ENCODE measurements at places on chromosomes 1 and 21.

GRCh38 chr1:96416701-96417444, 304.7 kb upstream of the PTBP2 start:
- DNase-seq: no peak

DNA sequence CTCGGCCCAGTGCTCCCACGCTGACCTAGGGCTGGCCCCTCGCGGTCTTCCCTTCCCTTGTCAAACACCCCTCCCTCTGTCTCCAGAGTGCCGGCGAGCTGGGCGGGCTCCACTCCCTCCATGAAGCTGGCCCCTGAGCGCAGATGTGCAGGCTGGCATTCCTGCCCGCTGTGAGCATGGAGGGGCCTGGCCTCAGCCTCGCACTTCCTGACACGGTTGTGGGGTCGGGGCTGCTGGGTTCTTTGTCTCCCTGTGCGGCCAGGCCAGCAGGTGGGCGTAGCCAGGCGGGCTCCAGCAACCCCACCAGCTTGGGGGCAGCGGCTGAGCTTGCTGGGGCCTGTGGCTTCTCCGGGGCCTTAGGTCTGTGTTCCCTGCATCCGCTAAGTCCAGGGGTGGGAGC, 14.2 kb upstream of the PEX10 start:
- DNase-seq: no peak

- no peak for DNase-seq
Measured at GRCh38 chr1:18470671-18471355, 9.9 kb upstream of the KLHDC7A start.

DNA sequence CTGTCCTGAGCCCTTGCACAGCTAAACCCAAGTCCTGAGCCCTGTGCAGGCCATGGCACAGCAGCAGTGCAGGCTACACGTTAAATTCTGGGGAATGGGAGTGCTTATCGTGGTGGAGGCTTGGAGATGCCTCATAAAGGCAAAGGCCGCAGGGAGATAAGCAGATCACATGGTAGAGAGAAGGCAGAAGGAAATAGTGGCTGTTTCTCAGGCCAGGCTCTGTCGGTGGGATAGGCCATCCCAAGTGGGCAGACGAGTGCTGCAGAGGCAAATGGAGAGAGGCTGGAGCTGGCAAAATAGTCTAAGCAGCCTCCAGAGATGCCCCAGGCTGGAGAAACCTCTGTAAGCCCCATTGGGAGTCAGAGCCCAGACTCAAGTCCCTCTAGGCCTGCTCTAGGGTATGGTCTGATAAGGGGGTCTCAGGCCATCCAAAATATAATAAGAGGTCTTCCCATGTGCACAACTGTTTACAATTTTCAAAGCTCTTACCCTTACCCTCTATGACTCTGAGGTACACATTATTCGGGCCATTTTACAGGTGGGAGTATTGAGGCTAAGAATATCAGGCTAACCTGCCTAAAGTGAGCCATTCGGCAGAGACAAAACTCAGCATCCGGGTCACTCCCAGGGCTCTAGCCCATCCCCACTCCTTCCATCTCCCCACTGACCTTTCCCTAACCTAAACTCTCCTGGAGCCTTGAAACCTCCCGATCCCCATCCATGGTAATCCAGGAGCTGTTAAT, 79.6 kb downstream of the NKAIN1 start:
- DNase-seq: no peak

GRCh38 chr1:201221201-201221846, 30.7 kb downstream of the IGFN1 start:
- DNase-seq: no peak

GRCh38 chr1:116493036-116493435, 77.8 kb downstream of the CD58 start:
- DNase-seq: no peak

DNA sequence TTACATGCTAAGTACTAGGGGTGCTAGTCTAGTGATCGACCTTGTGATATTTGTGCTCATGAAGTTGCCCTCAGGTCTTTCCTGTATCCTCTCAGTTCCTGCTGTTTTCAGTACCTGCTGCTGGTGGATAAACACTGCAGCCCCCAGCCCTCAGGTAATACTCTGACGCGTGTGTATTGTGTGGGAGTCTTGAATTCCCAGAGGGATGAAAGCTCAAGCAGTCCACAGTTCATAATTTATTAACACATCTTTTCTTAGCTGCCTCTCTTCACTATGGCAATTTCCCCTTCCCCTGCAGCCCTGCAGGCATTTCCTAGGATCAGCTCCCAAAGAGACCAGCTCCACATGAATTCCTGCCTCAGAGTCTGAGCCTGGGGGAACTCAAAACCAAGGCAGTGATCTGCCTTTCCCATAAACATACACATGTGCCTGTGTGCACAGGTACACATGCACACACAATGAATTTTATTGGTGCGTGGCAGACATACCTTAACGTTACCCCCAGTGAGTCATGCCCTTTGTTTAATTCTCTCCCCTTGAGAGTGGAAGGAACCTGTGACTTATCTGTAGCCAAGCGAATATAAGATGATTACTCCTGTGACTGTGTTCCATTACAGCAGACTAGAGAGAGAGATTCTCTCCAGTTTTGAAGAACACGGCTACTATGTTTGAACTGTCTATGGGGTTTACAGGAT, 14.1 kb upstream of the HMGCS2 start:
- DNase-seq: no peak
